ENCODE measurements at places on chromosomes 6 and 20.
A peak's percentile ranks its signal among the peaks of the same experiment; 100 is the strongest.

GRCh38 chr6:8780653-8781052 is 345.3 kb upstream of the SLC35B3 start:
- no peak for DNase-seq

DNA sequence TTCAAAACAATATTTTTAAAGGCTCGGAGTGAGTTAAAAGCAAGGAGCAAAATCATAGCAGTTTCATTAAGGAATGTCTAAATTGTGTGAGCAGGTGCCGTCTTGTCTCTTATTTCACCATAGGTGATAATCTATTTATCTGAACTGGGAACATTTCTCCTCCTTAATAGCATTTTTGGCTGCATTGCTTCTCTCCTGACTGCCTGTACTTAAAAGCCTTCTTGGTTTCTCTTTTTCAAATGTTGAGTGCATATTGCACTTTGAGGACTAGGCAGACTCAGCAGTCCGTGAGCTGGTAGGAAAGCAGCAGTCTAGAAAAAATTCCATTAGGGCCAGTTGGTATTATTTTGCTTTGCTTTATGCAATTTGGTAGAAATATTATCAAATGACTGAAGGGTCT is 645.9 kb downstream of the GRIK2 start:
- DNase-seq: no peak

DNA sequence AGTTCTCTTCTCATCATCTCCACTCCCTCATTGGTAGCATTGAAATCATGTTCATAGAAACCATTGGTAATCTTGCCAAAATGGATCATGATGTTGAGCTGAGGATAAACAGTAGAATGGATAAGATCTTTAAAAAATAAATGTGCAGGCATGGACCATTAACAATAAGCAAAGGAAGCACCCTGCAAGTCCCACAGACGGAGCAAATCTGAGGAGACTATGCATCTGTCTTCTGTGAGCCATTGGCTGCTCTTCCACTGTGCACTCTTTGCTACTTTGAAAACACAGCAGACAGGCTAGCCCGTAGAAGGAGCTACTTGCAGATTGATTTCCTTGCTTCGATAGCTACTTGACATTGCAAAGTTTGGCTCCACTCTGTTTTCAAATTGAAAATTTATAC is 535.0 kb downstream of the PKHD1 start:
- no peak for DNase-seq

- no peak for DNase-seq
Observed at GRCh38 chr6:19925533-19925932, 88.4 kb downstream of the ID4 start.

DNA sequence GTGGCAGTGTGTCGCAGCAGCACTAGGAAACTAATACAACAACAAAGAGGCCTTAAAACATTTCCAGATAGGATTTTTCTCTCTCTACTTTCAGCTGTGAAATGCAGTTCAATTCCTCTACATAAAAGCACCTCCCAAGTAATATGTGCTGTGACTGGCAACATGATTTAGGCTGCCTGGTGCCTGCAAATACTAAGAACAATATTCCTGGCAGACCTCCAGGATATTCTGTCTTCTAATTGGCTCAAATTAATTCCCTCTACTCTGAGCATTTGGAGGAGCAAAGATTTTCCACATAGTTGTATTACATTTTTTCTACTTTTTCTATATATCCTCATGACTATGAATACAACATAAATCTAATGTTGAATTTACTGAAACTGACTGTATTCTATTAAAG is 33.2 kb downstream of the SCGN start:
- no peak for DNase-seq

GRCh38 chr6:111958534-111958933 is 85.3 kb upstream of the FYN start:
- DNase-seq: no peak

- DNase-seq: no peak
Observed at GRCh38 chr6:68951270-68951669, 316.2 kb downstream of the ADGRB3 start.

GRCh38 chr6:45132658-45133294 is 195.4 kb upstream of the RUNX2 start:
- DNase-seq: no peak

DNA sequence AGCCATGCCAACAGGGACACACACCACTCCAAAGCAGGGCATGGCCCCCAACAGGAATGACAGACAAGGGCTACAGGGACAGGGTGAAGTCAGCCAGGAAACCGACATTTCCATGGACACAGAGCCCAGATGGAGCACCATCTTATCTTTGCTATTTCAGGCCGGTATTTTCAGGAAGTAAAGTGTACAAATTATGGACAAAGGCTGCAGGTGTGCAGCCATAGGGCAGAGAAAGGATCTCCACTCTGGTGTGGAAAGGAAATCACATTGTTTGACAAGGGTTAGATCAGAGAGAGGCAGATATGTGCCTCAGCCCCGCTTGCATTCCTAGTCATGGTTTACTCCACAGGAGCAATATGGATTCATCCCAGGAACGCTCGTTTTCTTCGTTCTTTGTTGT is 81.7 kb upstream of the SLC22A23 start:
- no peak for DNase-seq

- no peak for DNase-seq
Observed at GRCh38 chr6:122214605-122215318, 184.7 kb upstream of the HSF2 start.

DNA sequence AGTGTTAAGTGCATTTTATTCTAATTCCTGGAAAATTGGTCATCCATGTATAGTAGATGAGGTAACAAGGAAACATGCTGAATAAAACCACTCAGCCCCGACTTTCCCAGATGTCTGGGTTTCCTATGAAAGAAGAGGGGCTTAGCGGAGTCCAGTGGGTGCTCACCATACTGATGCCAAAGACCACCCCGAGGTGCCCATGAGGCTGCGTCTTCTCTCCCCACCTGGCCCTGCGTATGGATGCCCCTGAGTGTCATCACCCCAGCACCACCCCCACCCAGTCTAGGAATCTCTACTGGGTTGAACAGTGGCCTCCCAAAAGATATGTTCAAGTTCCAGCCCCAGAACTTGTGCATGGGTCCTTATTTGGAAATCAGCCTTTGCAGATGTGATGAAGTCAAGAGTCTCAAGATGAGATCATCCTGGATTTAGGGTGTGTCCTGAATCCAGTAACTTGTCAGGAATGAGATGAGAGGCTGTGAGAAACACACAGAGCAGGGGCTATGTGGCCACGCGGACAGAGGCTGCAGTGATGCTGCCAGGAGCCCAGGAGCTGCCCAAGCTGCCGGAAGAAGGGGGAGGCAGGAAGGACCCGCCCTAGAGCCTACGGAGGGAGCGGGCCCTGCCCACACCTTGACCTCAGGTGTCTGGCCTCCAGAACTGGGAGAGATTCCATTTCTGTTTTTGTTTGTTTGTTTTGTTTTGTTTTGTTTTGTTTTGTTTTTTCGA is 124.6 kb upstream of the CDH4 start:
- DNase-seq: peak; percentile 75

DNA sequence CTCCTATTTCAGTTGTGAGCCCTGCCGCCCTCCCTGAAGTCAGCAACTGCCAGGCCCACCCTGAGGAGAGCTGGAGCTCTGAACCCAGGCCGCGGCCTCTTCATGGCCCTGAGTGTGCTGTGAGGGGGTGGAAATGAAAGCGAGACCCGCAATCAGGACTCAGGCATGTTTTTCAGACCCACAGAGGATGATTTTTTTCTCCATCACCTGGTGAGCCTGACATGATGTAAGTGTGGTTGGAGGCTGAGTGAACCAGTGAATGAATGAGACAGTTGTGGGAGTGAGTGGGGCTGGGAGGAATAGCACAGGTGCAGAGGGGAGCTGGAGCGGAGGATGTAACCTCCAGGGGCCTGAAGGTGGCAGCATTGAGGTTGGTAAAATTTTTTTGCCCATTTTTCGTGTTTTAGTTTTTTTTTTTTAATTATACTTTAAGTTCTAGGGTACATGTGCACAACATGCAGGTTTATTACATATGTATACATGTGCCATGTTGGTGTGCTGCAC is 18.3 kb downstream of the RAET1L start:
- DNase-seq: peak; percentile 19

DNA sequence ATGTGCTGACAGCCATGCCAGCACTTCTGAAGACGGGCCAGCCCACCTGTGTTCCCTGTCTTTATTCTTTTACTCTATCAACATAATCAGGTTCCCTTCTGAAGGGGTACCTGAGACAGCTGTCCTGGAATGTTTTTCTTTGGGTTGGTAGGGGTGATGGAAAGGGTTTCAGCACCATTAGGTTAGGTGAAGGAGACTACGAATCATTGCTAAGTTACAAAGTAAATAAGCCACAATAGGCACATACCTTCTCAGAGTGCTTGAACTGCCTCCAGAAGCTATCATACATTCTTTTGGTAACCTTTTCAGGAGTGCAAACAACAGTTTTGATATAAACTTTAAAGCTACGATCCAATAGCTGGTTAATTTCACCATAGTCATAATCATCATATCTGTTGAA is 106.3 kb downstream of the SESN1 start:
- no peak for DNase-seq

GRCh38 chr6:95676011-95676628 is 98.8 kb downstream of the MANEA start:
- DNase-seq: no peak

- DNase-seq: peak; percentile 6
Observed at GRCh38 chr6:761997-762396, 69.1 kb upstream of the EXOC2 start.

DNA sequence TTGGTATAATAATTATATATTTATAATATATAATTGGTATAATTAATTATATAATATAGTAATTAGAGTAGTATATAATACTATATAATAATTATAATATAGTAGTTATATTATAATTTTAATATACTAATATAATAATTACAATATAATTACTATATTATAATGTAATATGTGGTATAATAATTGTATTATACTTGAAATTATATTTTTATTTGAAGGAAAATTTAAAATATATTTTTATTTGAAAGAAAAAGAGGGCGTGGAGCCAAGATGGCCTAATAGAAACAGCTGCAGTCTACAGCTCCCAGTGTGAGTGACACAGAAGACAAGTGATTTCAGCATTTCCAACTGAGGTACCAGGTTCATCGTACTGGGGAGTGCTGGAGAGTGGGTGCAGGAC is 365.9 kb downstream of the MMUT start:
- DNase-seq: no peak

DNA sequence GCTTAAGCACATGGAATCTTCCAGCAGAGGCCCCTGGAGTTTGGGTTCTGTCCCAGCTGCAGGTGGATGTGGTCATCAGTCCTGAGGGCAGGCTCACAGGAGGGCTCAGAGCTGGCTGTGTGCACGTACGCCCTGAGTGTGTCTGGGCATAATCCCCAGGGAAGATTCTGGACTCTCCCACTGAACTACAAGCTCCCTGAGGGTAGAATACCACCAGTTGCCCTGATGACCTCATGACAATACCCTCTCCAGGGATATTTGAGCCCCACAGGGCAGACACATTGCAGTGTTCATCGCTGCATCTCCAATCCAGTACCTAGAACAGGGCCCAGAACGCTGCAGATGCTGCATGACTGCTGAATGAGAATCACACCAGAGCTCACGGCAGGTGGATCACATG is 92.5 kb downstream of the BMP7 start:
- DNase-seq: no peak

GRCh38 chr20:34985461-34986310 is 30.0 kb downstream of the MYH7B start:
- no peak for DNase-seq

- peak; percentile 60 for DNase-seq
Observed at GRCh38 chr20:47784599-47785310, 526 bp downstream of the SULF2 start.

DNA sequence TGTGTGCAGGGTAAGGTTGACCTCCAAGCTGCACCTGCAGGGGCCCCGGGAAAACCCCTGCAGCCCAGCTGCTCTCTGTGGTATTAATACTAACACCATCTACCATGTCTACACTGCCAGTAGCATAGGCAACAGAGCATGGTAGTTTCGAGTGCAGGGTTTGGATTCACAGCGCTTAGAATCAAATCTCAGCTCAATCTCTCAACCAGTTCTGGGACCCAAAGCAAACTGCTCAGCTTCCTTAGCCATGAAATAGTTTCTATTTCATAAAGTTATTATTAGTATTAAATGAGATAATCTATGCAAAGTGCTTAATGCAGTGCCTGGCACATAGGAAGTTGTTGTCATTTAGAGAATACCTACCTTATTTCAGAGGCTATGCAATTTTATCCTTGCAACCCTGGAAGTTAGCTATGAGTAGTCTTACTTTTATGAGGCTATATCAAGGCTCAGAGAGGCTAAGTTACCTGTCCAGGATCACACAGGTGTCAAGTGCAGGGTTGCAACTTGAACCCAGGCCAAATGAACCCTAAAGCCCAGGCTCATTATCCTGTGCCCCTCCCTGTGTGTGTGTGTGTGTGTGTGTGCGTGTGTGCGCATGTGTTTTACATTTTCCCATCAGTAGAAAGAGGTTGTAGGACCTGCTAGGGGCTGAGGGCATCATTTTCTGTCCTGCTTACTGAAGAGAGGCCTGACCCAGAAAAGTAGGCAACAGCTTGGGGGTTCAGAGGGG is 27.6 kb upstream of the MRPS18A start:
- DNase-seq: no peak

GRCh38 chr6:111888928-111889695 is 15.9 kb upstream of the FYN start:
- peak; percentile 61 for DNase-seq

GRCh38 chr6:112237595-112237994 is 16.8 kb downstream of the LAMA4 start:
- peak; percentile 84 for DNase-seq

DNA sequence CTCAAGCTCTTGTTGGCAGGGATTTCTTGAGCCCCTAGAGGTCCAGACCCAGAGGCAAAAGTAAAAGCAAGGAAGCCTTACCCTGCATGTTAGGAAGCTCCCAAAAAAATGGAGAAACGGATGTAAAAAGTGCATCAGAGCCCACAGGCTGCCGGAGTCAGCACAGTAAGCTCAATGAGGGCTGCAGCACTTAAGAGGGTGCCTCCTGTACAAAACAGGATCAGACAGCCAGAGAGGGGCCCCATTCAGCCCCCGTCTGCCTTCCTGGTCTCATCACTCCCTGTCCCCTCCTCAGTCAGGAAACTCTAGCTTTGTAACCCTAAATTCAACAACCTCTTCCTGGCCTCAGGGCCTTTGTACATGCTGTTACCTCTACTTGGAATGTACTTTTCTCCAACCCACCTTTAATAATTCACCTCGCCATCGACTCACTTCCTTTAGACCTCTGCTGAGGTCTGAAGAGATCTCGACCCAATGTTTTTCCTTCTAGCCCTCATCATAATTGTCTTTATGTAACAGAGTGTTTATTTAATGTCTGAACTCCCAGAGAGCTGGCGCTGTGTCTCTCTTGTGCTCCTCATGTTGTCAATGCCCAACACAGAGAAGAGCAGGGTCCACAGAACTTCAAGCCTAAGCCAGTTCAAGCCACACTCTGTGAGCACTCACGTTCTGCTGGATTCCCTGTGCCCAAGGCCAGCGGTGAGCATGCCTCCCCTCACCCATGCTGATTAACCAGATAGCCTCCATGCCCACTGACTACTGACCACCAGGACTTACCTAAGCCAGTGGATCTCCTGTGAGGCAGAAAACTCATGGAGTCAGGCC is 2.8 kb upstream of the PLCG1 start:
- DNase-seq: no peak

DNA sequence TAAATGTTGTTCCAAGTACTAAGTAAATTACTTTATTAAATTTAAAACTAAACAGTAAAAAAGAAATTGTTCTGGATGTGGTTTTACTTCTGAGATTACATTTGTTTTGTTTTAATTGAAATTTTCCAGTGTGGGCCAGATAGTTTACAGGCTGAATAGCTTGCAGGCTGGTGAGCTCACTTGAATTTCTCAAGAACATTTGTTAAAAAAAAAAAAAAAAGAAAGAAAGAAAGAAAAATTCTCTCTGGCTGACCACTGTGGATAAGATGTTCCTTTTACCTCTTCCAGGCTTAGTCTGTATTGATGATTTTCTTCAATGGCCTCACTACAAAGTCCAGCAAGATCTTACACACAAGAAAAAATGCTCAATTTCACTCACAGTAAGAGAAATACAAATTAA is 85.4 kb downstream of the PLCG1 start:
- DNase-seq: peak; percentile 25

Measured in EH (cell line).